ENCODE measurements at places on chromosomes 12 and 14.

GRCh38 chr12:111569363-111570083, 29.6 kb downstream of the ATXN2 start:
- no peak for DNase-seq

DNA sequence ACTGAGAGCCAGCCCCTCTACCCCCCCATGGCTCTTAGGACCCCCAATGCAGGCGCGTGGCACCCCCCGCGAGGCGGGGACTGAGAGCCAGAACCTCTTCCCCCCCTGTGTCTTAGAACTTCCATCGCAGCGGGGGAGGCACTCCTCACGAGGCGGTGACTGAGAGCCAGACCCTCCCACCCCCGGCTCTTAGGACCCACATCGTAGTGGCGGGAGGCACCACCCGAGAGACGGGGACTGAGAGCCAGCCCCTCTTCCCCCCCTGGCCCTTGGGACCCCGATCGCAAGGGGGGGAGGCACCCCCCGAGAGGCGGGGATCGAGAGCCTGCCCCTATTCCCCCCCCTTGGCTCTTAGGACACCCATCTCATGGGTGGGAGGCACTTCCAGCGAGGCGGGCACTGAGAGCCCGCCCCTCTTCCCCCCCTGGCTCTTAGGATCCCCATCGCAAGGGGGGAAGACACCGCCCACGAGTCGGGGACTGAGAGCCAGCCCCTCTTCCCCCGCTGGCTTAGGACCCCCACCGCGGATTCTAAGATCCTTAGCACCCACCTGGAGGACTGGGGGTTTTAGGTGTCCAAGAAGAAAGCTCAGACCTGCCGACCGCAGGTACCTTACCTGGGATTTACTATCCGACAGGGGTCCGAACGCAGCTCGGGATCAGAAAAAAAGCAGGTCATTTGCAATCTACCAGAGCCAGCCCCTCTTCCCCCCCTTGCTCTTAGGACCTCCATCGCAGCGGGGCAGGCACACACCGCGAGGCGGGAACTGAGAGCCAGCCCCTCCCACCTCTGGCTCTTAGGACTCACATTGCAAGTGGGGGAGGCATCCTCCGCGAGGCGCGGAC, 44.9 kb downstream of the DDX11 start:
- no peak for DNase-seq

- no peak for DNase-seq
Measured at GRCh38 chr12:19196959-19197630, 67.6 kb downstream of the PLEKHA5 start.

DNA sequence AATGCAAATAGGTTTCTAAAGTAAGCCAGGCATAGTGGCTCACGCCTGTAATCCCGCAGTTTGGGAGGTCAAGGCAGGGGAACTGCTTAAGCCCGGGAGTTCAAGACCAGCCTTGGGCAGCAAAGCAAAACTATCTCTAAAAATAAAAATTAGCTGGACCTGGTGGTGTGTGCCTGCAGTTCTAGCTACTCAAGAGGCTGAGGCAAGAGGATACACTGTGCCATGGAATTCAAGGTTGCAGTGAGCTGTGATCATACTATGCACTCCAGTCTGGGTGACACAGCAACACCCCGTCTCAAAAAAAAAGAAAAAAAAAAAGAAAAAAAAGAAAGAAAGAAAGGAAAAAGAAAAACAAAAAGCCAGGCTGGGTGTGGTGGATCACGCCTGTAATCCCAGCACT, 46.3 kb downstream of the HECTD1 start:
- DNase-seq = no peak

DNA sequence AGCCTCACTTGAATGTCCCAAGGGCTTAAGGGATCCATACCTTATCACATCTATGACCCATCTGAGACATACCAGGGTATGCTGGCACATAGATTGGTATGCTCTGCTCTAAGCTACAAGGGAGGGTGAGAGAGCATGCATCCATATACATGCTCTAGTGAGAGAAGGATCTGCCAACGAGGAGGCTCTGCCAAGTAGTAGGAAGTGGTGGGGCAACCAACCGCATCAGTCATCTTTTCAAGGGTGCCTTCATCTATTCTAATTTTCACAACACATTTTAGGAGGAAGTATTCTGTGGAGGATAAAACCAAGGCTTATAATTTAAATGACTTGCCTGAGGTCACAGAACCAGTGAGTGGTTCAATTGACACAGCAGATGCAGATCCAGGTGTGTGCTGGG, 6.6 kb upstream of the PPM1A start:
- no peak for DNase-seq

DNA sequence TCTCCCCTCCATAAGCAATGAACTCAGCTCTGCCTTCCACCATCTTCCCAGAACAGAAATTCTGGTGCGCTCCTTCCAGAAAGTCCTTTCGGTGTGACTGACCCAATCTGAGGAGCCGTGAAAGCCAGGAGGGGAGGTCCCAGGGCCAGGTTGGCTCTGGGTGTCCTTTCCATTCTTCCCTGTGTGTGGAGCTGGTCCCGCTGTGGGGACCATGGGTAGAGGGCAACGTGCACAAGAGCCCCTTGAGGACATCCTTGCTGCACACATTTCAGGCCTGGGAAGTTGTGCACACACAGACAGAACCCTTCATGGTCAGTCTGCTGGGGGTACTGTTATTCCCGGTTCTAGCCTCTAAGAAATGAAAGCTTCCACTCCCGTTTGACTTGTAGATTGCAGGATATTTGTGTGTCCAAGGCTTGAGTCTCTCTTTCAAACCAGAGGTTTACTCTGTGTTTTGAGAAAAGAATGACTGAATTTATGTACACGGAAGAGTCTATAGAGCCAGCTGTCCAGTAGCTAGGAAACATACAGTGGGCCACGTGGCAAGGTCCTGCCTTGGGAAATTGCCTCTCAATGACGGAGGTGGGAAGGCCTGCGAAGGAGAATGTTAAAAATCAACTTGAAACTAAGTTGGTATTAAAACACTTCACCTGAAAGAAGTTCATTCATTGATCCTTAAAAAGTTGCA, 10.1 kb downstream of the NFKBIA start:
- DNase-seq = no peak

DNA sequence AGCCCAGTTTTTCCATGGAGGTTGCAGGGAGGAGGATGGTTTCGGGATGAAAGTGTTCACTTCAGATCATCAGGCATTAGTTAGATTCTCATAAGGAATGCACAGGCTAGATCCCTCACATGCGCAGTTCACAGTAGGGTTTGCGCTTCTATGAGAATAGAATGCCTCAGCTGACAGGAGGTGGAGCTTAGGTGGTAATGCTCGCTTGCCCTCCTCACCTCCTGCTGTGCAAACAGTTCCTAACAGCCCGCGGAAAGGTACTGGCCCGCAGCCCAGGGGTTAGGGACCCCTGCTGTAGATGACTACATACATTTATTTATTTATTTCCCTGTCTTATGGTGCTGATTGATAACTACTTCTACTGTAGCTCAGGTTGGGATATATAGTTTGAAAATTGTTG, 93.2 kb downstream of the FBXO33 start:
- DNase-seq = no peak

DNA sequence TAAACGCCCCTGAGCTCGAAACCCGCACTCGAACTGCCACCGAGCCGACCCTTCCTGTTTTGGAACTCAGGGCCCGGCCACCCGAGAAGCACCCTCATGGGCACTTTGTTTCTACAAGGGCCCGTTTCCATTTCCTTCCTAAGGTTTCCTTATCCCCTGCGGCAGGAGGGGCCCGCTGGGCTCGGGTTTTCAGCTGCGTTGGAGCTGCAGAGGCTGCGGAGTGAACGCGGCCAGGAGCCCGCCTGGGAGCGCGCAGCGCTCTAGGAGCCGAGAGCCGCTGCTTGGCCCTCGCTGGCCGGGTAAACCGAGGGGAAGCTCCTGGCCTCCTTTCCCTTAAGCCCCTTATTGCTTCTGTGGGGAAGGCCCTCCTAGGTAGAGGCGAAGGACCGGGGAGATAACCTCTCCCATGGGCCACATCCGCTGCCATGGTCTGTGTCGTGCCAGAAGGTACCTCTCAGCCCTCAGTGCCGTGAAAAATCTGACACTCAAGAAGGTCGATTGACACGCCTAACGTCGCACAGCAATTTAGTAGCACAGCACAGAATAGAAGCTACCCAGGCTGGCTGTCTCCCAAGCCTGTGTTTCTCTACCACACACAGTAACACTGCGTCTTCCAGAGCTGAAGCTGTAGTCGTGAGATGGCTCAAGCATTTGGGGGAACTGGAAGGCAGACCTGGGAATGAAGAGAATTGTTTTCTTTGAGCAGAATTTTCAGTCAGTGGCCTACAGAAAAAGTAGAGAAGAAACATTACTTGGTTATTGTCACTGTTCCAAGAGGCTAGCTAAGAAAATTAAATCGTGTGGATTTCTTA, 12.9 kb upstream of the CALM1 start:
- DNase-seq = peak; percentile 65

DNA sequence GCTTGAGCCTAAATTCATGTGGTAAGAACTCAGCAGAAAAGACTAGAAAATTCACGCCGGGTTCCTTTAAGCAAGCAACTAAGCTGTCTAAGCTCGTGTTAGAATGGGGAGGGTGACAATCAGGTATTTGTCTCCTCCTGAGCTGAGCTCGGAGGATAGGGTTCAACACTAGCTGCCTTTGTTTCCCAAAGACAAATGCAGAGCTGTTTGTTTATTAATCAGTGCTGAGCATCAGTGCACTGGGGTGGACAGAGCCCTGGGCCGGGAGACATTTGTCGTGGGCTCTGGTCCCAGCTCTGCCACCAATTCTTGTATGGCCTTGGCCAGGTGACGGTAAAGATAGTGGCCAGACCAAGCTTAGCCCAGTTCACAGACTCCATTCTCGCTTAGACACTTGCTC, 43.7 kb downstream of the DEGS2 start:
- DNase-seq = no peak

DNA sequence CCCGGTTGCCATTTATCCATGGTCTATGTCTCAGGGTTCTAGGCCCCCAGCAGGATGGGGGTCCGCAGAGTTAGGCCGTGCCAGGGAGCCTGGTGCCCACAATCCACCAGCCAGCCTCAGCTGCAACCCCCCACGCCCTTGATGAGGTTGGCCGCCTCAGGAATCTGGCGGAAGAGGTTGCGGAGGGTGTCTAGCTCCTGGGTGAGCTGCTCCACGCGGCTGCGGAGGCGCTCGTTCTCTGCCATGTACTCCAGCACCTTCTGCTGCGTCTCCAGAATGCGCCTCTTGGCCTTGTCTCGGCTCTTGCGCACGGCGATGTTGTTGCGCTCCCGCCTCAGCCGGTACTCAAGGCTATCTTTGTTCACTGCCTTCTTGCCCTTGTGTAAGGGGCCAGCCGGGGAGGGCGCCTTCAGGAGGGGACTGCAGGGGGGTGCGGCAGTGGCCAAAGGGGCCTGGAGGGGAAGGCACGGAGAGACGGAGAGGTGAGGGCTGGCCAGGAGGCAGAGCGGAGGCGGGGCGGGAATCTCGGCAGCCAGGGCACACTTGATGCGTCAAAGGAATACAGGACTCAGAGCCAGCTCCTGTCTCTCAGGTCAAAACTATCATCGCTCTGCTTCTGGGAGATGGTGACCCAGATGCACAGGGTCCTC, 1.6 kb downstream of the CEBPE start:
- DNase-seq = no peak

GRCh38 chr12:15880721-15881120, 1.5 kb upstream of the STRAP start:
- DNase-seq = no peak

GRCh38 chr14:23208324-23208723, 24.9 kb upstream of the SLC7A8 start:
- DNase-seq = no peak

DNA sequence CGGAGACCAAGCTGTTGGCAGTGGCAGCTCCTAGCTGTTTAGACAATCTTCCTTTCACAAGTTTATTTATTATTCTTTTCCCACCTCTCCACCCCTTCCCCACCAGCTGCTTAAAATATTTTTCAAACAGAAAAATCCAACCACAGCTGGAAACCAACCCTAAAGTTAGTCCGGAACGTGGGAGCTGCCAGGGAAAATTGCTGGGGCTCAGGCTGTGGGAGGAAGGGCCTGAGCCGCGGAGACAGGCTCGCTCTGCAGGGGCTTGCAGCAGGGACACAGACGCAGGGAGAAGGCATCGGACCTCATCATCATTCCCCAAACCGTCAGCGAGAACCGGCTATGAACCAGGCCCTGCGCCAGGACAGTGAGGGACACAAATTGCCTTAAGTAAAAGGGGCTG, 16.1 kb upstream of the TMEM106C start:
- no peak for DNase-seq

GRCh38 chr12:65532162-65532561, 253.7 kb downstream of the MSRB3 start:
- DNase-seq = no peak

DNA sequence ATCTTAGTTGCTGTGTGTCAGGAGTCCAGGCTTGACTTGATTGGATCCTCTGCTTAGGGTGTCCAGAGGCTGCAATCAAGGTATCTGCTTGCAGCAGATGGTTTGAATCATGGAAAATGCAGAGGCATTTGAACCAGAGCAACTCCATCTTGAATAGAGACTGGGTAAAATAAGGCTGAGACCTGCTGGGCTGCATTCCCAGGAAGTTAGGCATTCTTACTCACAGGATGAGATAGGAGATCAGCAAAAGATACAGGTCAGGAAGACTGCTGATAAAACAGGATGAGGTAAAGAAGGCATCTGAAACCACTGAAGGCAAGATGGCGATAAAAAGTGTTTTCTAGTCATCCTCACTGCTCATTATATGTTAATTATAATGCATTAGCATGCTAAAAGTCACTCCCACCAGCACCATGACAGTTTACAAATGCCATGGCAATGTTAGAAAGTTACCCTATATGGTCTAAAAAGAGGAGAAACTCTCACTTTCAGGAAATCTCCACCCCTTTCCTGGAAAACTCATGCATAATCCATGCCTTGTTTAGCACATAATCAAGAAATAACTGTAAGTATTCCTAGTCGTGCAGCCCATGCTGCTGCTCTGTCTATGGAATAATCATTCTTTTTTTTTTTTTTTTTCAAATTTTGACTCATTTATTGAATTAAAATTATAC, 218.3 kb upstream of the CPNE8 start:
- DNase-seq = no peak

GRCh38 chr14:77018785-77019184, 9.7 kb downstream of the IRF2BPL start:
- no peak for DNase-seq

DNA sequence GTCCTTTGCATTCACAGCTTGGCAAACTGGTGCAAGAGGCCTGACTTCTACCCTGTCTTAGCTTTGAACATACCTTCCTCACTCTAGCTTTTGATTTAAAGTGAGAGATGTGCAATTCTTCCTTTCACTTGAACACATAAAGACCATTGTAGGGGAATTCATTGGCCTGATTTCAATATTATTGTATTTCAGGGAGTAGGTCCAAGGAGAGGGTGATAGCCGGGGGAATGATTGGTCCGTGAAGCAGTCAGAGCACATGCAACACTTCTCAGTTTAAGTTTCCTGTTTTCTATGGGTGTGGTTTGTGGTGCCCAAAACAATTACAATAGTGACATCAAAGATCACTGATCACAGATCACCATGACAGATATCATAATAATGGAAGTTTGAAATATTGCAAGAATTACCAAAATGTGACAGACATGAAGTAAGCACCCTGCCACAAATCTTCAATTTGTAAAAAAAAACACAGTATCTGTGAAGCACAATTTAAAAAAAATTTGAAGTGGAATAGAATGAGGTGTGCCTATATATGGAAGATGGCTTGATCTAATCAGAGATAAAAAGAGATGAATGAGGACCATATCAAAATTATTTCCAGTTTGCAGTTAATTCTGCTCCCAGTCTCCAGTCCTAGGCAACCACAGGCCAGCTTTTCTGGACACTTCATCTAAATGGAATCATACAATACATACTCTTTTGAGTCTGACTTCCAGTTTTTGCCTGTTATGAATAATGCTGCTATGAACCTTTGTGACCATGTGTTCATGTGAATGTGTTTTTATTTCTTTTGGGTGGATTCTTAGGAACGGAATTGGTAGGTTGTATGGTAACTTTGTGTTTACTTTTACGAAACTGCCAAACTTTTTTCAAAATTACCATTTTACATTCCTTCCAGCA, 23.2 kb downstream of the BORCS5 start:
- peak; percentile 34 for DNase-seq
